ENCODE measurements at places on chromosomes 7 and 10.

DNA sequence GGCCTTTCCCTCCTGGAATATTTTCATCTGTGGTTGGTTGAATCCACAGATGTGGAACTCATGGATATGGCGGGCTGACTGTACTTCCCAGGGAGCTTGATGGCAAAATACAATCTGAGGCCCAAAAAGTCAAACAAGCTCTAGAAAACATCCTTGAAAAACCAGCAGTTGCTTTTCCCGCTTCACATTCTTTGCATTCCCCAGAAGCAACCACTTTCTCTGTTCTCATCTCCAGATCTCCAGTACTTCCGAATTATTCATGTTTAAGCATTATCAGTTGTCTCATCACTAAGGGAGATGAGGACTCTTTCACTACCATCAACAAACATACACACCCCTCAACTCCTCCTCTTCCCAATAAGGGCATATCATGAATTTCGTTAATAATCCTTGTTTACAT is 55.3 kb downstream of the KIF5B start:
- no peak for DNase-seq

GRCh38 chr7:117122536-117122935 is 169.2 kb downstream of the ST7 start:
- DNase-seq, result no peak

DNA sequence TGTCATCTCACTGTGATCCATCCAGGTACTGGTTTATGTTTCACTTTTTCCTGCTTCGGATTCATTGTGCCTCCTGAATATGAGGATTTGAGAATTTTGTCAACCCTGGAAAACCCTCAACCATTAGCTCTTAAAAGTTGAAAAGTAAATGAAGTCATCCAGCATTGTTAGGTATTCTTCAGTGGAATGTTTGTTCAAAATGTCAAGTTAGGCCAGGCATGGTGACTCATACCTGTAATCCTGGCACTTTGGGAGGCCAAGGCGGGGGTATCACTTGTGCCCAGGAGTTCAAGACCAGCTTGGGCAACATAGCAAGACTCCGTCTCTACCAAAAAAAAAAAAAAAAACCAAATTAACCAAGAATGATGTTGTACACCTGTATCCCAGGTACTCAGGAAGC is 222.1 kb downstream of the NSUN6 start:
- DNase-seq, result no peak

DNA sequence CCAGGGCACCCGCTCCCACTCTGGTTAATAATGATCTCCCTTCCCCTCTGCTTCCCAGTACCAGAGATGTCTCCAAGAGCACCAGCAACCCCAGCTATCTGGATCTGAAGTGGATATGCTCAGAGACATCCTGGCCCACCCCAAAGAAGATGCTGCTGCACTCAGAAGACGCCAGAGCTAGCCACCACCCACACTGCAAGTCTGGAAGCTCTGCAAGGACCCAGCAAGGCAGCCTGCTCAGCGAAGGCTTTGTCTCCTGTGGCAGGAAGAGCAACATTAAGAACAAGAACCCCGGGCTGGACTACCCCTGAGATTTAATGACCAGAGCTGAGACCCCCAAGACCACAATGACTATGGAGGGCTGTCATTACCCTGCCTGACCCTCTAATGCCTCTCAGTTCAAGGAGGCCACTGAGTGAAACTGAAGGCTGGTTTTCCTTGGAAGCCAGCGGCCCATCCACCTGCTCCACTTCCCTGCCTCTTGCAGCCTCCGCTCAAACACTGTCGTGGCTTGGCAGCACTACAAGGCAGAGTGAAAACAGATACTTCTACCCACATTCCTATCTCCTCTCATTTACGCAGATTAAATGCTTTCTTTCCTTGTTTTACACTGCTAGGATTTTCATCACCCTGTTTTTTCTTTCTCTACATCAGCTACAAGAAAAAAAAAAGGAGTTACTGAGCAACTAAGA is 202.2 kb downstream of the SNX10 start:
- no peak for DNase-seq

- DNase-seq, result no peak
Observed at GRCh38 chr7:135160858-135161653, 9.5 kb downstream of the CYREN start.

GRCh38 chr7:70598976-70599375 is 533.0 kb upstream of the GALNT17 start:
- DNase-seq, result no peak

DNA sequence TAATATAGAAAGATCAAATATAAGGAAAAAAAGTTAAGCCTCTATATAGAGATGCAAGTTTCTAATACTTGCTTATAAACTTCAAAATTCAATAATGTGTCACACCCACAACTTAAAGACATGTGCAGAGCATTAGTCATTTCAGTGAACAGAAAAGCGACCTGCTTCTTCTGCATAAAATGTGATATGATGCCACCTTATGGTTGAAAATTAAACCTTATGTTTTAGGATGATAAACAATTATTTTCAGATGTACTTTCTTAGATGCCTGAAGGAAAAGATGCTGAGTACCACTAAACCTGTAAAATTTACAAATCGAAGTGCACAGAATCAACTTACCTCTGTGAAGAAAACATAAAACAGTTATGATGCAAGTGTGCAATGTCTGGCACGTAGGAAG is 96.0 kb downstream of the MTERF1 start:
- no peak for DNase-seq

GRCh38 chr10:51010977-51011376 is 63.3 kb upstream of the PRKG1 start:
- DNase-seq, result no peak

GRCh38 chr10:16155834-16156233 is 281.0 kb upstream of the PTER start:
- DNase-seq, result no peak

GRCh38 chr10:63627396-63627795 is 106.2 kb downstream of the REEP3 start:
- no peak for DNase-seq

DNA sequence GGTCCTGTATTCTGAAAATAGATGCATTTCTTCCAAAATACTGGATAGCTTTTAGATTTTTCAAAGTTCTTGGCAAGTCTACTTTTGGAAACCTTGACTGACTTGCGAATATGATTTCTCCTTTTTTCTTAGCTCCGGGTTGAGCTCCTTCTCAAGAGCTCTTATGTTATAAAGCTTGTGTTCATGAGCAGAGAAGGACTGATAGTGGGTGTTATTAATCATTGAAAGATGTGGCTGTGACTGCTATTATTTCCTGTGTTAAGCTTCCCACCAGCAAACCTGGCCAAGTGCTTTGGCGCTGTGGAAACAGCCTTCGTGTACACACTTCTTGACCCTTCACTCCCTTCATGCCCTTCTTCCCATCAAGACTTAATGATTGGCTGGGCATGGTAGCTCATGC is 98.2 kb downstream of the KIAA1217 start:
- no peak for DNase-seq

DNA sequence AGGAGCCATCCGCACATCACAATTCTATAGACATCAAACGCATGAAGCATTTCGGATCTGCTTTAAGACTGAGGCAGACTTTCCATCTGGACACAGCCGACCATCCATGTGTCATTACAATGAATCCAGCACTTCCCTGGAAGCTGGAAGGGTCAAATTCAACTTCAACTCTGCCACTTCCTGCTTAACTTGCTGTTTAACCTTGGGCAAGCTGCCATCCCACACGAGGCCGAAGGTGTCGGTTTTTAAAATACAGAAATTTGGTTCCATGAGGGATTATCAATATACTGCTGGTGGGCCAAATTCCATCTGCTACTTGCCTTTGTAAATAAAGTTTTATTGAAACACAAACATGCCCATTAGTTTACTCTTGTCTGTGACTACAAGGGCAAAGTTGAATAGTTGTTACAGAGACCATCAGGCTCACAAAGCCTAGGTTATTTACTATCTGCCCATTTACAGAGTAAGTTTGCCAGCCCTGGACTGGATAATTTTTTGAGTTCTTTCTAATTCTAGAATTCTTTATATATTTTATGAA is 134.6 kb downstream of the FAM204A start:
- no peak for DNase-seq

DNA sequence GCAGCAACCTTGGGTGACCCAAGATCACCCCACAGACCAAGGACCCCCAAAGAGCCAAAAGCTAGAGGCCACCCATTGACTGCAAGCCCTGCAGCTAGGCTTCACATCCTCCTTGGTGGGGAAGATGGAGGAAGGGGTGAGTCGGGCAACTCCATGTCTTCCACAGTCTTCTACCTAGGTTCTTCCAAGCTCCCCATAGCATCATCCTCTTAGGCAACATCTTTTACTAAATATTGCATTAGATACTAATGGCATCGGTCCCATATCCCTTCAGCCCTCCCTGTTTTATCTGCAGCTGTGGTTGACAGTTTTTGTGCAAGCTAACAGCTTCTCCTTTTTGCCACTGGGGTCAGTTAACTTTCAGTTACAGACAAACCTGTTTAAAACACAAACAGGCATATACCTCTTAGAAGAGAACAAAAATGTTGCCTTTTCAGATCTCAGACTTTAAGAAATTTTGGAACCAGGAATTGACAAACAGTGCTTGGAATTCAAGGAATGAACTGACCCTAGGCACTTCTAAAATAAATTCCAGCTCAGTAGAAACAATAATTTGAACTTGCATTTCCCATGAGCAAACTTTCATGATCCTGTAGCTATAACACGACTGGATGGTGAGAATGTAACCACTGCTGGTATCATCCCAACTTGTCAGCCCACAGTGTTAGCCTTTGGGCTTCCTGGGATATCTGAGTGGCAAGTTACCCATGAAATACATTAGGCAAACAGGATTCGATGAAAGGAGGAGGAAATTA is 33.9 kb upstream of the MSMB start:
- DNase-seq, result no peak

DNA sequence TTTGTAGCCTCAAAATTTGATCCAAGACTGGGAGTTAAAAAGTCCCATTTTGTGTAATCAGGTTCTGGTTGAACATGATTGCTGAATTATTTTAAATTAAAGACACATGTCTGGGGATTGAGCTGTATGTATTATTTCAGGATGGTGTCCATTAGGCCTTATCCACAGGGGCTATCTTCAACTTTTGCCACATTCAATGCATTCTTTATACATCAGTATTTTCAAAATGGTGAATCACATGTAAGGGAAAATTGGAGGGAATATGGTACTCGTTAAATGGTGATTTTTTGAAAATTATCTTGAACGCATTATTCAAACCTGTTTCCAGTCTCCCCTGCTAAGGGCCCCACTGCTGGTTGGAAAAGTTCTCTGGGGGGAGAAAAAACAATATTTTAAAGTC is 367.7 kb upstream of the NPVF start:
- DNase-seq, result no peak

DNA sequence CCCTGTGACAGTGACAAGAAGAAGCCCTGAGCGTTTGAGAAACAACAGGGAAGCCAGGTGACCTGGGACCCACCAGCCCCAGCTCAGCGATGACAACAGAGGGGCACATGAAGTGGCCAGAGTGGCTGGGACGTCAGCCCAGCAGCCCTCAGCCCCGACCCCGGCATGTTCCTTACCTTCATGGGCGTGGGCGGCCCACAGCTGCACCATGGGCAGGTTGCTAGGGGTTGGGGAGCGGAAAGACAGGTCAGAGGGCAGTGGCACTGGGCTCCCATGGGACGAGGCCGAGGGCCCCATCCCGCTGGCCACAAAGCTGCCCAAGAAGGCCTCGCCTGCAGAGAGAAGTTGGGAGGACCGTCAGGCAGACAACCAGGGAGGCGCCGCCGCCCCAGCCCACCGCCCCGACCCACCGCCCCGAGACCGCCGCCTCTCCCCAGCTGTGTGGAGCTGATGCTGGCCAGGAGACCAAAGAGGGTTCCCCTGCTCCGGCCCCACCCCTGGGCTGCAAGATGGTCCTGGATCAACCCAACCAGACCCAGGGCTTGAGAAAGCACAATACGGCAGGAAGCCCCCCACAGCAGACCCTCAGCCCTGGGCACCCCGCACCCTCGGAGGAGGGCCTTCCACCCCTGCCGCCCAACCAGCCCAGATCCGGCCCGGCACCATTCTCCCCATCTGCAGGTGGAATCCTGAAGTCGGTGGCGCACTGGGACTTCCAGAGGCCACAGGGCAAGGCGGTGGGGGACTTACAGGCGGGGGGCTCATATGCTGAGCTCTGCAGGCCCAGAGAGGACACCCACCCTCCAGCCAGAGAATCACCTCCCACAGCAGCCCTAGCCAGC is 29.1 kb downstream of the TNRC18 start:
- no peak for DNase-seq

GRCh38 chr7:151451156-151451555 is 11.2 kb upstream of the CRYGN start:
- no peak for DNase-seq

DNA sequence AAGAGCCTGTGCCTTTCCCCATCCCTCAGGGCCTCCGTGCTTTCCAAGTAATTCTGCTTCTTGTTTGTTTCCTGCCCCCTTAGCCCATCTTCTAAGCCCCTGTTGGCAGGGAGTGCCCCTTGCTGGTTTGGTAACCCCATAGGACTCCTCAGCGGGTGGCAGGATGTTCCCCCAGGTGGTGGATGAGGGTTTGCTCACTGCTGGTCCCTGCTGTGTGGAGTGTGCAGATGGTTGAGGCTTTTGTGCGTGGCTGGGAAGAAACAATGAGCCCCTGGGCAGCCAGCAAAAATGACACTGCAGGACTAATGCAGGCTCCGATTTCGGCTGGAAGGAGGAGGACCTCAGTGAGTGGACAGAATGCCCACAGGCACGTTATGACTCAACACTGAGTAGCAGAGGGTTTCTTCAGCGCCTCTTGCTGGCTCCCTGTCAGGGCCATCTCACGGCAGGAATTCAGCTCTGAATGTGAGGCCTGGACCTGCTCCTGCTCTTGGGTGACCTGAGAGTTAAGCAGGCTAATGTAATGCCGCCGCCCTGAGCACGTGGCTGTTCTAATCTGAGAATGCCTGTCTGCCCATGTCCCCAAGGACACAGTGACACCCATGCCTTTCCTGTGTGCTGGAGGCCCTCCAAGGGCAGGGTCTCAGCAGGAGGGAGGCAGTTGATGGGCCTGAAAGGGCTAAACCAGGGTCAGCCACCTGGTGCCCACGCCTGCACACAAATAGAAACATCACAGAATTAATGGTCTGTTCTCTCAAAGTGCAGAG is 16.6 kb downstream of the BAG3 start:
- DNase-seq, result no peak

DNA sequence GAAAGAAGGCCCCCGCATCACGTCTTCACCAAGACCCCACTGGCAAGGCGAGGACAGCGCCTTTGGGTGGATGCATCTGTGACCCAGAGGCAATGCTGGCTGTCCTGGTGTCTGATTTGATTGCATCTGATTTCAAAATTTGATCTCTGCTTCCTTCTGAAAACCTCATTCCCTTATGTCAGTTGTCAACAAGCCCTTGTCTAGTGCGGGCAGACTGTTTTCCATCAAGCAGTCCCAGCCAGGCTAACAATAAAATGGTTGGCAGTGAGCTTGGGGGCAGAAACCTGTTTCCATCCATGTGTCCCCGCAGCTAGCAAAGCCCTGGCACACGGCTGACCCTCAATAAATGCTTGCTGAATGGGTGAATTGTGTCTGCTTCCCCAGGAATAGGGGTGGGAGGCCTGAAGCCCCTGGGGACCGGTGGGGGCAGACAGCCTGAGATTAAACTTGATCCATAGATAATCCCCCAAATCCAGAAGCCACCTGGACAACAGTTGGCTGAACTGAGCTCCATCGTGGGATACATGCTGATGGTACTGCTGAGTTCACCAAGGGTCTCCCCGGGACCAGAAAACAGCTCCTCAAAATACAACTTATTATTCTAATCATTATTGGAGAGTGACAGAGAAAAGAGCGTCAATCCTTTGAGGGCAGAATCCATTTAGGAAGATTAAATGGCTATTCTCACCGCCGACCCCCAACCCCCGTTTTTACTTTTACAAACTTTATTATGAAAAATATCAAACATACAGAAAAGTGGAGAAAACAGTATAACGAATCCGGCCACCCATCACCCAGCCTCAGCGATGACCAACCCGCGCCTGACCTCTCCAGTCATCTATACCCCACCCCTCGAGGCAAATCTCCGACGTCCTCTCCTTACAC is 912 bp upstream of the DUSP5 start:
- DNase-seq, result no peak
